Head of caudate nucleus (tissue), 42 donors: ENCODE measurements at places on chromosomes 5 and 9.

- DNase-seq: peak; percentile 84
Measured at GRCh38 chr9:124297551-124297901, 39.8 kb downstream of the NEK6 start.

DNA sequence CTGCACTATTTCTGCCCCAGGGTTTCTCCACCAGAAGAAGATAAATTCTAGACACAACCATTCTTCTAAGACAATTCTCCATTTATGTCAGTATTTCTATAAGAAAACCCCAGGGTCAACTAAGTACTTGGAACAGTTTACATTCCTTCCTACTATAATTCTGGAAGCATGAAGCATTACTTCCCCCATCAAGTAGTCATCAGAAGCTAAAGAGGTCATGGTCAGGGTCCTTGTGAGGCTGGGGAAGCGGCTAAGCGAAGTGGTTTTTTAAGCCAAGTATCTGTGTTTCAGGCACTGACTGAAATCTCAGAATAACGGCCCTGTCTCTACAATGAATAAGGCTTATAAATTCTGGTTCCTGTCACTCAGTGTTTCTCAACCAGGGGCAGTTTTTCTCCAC lies 197.8 kb downstream of the GLIS3 start:
- no peak for DNase-seq

- no peak for DNase-seq
Measured at GRCh38 chr5:172235132-172235780, 41.3 kb downstream of the EFCAB9 start.

DNA sequence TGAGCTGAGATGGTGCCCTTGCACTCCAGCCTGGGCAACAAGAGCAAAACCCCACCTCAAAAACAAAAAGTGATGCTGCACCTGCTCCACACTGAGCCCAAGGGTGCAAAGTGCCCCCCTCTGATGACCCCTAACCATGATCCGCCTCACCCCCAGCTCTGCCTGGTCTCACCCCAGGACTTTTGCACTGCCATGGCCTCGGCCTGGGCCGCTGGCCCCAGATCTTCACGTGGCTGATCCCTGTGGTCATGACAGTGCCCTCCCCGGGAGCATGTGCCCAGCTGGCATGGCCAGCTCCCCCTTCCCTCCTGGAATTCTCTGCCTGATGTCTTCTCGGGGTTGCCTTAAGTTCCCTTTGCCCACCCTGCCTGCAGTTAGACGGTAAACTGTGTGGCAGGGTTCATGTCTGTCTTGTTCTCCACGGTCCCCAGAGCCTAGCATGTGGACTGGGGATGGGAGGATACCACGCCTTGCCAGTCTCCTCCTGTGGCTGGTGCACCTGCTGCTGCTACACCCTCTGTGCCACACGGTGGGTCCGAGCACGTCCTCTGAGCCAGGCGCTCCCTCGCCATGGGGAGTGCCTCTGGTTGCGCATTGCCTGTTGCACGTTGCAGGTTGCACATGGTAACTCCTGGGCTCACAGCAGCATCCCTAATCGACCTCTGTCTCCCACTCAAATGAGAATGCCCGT lies 77.4 kb upstream of the PPP1R26 start:
- no peak for DNase-seq

DNA sequence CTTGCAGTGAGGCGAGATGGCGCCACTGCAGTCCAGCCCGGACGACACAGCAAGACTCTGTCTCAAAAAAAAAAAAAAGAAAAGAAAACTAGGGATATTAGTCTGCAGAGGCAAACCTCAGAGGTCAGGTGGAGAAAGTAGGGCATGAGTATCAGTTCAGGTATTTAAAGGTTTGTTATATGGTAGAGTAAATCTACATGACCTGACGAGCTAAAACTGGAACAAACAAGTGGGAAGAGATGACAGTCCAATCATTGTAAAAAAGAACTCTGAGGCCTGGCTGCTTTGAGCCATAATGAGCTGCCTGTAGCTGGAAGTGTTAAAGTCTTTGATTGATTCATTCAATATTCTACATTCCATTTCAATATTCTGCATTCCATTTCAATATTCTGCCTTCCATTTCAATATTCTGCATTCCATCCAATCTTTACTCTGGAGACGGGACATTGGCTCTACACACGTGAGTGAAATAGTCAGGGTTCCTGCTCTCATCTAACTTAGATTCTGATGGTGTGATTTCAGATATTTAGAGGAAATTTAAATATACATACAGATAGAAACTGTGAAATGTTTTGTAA lies 28.9 kb upstream of the GRAMD2B start:
- no peak for DNase-seq

DNA sequence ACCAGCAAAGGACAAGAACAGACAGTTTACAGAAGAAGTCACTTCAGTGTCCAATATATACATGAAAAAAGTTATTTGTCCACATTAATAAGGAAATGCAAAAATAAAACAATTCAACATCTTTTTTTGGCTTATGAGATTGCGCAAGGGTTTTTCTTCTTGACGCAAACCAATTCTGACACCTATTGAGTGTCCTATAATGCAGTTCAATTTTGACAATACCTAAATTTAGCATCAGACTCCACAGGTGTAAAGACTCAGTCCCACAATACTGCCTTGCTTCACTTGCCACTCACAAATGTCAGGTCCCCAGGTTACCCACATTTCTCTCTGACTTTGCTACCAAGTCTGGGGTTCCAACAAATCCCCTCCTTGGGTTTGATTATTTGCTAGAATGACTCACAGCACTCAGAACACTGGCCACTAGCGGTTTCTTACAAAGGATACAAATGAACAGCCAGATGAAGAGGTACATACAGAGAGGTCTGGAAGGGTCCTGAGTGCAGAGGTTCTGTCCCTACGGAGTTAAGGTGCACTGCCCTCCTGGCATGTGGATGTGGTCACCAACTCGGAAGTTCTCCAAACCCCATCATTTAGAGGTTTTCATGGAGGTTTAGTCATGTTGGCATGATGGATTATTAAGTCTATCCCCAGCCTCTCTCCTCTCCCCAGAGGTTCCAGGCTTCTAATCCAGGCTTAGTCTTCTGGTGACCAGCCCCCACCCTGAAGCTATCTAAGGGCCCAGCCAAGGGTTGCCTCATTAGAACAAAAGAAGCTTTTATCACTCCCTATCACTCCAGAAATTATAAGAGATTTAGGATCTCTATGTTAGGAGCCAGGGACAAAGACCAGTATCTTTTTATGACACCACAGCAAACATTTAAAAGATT lies 27.0 kb upstream of the SLC22A5 start:
- DNase-seq: no peak

- DNase-seq: no peak
Measured at GRCh38 chr5:53557386-53557785, 3.1 kb upstream of the NDUFS4 start.

GRCh38 chr9:116653348-116654058 lies 33.6 kb upstream of the TRIM32 start:
- DNase-seq: peak; percentile 21

DNA sequence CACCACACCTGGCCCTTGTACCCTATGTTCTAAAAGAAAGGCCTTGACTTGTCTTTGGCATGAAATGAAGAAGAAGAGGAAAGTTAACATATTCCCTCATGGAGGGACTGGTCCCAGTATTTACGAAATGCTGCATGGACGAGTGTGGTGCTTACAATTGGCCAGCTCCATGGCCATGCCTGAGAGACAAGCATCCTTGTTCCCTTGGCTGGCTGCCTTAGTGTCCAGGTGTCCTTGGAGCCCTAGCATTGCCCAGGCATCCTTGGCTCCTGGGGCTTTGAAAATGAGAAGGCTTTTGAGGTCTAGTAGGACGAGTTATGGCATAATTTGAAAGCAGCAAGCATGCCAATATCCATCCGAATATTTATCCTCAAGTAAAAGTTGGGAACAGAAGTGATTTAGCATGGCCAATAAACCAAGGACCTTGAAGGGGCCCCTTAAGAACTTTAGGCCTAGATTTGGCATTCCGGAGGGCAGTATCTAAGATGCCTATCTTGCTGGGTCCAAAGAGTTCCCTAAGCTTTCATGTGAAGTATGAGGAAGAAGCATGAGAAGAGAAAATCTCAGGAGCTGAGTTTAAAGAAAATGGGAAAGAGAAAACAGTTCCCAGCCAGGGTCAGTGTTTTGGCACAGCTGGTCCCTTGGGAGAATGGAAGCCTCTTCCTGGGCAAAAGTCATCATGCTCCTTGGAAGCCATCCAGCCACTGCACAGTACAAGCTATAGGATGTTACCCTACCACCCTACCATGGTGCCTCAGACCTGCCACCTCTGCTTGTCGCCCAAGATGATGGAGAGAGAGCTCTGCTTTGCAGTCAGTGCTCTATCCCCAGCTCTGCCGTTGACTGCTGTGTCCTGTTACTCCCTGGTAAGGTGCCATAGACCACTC lies 91.0 kb downstream of the AOPEP start:
- no peak for DNase-seq

GRCh38 chr9:128051932-128052709 lies 15.0 kb downstream of the NAIF1 start:
- no peak for DNase-seq

- DNase-seq: no peak
Measured at GRCh38 chr9:6414247-6414641, 1.2 kb downstream of the UHRF2 start.

- peak; percentile 27 for DNase-seq
Measured at GRCh38 chr9:89879701-89880100, 274.9 kb downstream of the GADD45G start.

DNA sequence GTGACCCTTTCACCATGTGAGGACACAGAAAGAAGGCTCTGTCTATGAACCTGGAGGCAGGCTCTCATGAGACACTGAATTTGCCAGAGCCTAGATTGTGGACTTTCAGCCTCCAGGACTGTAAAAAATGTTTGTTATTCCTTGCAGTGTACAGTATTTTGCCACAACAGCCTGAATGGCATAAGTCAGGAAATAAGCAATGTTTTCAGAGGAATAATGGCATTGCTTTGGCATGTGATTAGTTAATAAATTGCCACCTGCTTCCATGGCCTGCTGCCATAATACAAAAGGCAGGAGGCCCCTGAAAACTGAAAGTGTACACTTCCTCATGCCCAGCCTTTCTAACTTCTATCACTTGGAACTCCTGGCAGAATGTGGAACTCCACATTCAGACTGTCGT lies 408.1 kb downstream of the GADD45G start:
- DNase-seq: no peak

DNA sequence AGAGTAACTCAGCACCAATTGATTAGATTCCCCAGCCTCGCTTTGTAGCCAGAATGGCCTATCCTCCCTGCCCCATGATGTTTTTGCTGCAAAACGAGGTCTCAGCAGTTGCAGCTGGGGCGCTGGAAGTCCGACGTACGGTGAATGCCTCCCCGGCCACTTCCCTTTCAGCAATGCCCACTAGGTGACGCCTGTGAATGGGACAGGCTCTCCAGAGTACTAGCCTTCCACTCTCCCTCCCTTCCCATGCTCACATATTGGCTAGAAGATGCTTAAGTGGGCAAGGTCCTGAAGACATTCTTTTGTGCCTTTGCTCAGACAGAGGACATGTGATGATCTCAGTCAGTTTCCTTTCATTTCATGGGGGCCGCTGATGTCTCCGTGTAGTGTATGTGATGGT lies 50.8 kb downstream of the DMRT2 start:
- peak; percentile 32 for DNase-seq

DNA sequence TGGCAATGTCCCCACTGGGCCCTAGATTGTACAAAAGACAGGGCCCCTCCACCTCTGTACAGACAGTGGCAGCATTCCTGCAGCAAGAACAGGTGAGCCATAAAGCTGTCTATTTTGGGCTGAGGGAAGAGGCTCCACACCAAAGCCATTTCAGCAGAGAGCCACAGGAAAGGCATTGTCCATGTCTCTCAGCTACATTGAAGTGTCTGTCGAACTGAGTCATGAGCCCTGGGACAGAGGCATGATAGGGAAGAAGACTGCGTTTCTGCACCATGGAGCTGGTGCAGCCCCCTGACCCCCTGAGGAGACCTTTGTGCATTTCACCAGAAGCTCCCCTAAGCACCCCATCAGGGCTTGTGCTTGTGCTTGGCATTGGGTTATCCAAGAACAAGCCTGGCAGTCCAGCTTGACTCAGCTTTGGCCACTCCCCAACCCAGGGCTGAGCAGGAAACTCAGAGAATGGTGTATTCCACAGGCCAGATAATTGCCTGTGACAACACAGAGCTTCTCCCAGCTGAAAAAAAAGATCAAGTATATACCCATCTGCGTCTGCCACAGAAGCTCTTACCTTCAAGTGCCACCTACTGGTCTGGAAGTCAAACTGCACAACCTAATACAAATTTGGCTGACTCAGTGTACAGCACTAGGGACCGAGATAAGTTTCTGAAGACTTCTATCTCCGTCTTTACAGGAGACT lies 5.9 kb upstream of the FRMD3 start:
- DNase-seq: no peak

DNA sequence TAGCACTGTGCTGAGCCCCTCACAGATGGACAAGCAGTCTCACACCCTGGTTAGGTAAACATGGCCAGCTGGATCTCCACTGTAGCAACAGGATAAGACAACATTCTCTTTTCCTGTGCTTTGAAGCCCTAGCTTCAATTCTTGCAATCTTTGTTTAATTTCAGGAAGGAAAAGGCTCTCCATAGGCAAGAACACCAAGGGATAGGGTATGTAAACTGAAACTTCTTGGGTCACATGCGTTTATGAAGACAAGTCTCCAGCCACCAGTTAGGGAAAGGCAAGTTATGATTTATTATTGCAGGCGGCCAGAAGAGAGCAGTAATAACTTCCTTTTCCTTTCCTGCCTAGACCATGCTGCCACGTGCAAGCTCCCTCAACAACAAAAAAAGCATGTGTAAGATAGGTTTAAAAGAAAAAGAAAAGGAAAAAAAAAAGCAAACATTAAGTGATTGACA lies 50.1 kb upstream of the POU5F2 start:
- no peak for DNase-seq

- DNase-seq: peak; percentile 82
Measured at GRCh38 chr5:154756868-154757813, 2.0 kb downstream of the LARP1 start.

GRCh38 chr9:129289883-129290282 lies 111.8 kb upstream of the IER5L start:
- DNase-seq: no peak

DNA sequence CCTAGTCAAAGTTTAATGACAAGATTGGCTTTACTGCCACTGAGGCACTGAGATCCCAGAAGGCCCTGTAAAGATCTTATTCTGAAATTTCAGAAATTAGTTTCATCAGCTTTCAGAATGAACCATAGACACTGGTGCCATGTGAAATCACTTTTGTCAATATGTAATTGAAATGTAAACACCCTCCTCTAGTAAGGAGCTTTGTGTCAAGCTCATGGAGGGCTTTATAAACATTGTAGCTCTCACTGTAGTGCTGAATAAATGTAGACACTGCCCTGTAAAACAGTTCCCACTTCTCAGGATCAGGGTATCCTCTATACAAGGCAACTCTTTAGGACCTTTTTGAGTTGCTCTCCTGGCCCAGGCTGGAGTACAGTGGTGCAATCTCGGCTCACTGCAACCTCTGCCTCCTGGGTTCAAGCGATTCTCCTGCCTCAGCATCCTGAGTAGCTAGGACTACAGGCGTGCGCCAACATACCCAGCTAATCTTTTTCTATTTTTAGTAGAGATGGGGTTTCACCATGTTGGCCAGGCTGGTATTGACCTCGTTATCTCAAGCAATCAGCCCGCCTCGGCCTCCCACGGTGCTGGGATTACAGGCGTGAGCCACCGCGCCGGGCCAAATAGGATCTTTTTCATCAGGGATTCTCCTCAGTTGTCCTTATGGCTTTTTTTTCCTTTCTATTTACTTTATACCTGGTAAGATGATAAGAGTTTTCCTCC lies 1823.9 kb upstream of the CDH9 start:
- no peak for DNase-seq

- no peak for DNase-seq
Measured at GRCh38 chr5:1636981-1637638, 113.3 kb upstream of the LPCAT1 start.
